GM23248 (cell line): ENCODE measurements at places on chromosomes 16 and 17.

DNA sequence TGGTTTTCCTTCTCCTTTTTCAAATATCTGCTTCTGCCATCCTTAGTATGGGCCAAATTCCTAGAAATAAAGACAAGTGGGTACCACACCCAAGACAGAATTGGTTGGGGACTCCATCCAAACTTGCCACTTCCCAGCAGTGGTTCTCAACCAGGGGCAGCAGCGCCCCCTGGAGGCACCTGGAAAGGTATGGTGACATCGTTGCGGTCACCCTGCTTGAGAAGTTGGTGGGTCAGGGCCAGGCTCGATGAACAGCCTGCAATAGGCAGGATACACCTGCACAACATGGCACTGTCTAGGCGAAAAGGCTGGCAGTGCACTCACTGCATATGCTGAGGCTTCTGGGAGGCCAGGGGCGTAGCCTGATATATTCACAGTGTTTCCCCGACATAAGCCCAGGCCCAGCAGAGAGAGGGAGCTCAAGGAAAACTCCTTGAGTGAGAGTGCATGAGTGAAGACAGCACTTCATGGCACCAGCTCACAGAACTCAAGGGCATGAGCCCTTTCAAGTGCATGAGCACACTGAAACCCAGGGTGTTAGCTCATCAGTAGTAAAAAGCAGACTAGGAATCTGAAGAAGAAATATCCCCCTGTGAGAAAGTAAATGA is 57.7 kb downstream of the CMC2 start:
- peak; percentile 63 for DNase-seq

DNA sequence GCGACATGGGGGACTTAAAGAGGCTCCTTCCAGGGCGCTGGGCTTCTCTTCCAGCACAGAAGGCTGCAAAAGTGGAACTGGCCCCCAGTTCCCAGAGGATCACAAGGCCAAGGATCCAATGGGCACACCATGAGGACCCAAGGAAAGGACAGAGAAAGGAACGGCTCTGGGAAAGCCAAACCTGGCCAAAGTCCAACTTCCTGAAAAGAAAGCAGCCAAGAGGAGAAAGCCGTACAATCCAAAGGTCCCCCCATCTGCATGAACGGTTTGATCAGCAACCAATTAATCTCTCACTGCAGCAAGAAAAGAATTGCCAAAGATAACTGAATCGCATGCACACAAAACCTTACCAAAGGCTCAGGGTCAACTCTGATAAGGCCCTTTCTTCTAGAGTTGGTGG is 19.8 kb upstream of the ICAM2 start:
- DNase-seq = no peak

- peak; percentile 0 for DNase-seq
Measured at GRCh38 chr16:76345163-76345661, 68.0 kb downstream of the CNTNAP4 start.

DNA sequence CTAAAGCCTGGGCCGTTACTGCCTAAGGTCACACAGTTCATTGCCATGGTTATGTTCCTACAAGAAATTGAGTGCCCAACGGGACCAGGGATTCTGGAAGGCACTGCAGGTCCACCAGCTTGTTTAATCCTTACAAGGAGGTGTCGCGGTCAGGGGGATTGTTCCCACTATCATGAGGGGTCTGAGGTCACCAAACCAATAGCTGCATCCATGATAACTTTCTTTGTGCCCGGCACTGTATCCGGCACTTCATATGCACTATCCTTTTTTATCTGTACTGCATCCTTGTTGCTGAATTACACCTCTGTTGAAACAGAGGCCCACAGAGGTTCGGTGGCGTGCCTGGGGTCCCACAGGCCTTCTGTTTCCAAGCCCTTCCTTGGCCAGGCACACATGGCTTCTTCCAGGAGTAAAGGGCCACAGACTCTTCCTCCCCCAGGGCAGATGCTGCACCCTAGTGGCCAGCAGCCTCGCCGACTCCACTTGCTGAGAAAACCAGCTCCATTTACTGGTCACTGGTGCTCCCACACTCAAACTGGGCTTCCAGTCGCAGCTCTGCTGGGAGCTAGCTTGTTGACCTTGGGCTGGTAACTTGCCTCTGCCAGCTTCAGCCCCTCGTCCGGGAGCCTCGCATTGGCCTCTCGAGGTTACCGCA is 82.0 kb upstream of the PLCG2 start:
- DNase-seq = peak; percentile 60

DNA sequence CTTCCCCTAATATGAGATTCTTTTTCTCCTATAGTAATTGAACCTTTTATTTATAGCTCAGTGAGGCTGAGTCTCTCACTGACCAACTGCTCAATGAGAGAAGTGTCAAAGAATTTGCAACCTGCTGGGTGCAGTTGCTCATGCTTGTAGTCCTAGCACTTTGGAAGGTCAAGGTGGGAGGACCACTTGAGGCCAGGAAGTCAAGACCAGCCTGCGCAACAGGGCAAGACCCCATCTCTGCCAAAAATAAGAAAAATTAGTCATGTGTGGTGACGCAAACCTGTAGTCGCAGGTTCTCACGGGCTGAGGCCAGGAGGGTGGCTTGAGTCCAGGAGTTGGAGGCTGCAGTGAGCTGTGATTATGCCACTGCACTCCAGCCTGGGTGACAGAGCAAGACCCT is 30.9 kb upstream of the CRYBA1 start:
- DNase-seq = peak; percentile 47

DNA sequence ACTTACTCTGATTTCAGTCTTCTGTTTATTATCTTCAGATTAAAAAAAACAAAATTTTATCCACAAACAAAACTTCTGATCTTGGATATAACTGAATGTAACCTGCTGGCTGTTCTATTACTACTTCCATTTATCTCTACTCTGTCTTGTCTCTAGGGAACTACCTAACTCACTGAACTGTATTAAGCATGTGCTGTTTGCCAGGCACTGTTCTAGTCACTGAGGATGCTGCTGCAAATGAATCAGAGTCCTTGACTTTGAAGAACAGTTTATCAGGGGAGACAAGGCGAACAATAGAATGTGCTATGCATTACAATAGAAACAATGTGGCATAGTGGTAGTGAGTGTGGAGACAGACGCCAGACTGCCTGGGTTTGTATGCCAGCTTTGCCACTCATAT is 2.3 kb upstream of the ANKRD40 start:
- no peak for DNase-seq

DNA sequence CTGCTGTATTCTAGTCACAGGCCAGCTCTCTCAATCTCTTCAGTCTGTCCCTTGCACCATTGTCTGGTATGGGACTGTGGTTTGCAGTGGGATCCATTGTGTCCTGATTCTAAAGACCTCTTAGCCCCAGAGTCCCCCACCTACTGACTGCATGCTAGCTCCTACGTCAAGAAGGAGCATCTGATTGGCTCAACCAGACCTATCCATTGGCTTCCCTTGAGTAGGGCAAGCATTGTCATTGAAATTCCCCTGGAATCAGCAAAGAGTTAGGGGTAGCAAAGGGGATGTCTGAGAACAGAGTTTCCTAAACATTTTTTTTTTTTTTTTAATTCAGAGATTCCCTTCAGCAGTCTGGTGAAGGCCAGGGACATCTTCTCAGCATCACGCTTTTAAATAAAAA is 175.3 kb upstream of the MPHOSPH6 start:
- no peak for DNase-seq

- DNase-seq = peak; percentile 63
Measured at GRCh38 chr16:57611181-57611580, 17.2 kb upstream of the ADGRG1 start.

- peak; percentile 91 for DNase-seq
Measured at GRCh38 chr17:41710472-41711090, 1.6 kb upstream of the GAST start.

DNA sequence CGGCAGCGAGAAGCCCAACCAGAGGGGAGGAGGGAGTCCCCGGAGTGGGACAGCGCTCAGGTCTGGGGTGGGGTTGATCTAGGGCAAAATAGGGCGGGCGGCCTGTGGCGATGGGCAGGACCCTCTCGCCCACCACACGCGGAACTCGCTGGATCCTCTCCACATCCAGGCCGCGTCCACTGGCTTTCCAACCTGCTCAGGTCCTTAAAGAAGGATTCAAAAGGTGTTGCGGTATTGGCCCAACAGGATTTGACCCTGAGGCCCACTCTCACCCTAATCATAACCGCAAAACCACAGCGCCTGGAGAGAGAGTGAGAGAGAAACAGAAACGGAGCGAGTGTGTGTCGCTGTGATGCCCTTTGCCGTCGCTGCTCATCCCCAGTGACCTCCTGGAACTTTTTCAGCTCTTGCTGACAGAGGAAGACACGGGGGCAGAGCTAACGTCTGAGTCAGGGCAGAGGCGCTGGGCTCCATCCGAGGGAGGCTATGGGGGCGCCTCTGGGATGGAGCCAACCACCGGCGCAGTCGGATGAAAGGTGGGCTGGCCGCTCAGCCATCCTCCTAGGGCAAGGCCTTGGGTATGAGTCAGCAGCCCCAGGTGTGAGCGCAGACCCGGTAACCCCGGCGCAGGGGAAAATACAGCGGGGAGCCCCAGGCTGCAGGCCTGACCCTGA is 16.7 kb upstream of the OR1F1 start:
- peak; percentile 26 for DNase-seq

- DNase-seq = peak; percentile 74
Measured at GRCh38 chr16:89442990-89443726, 47.2 kb downstream of the ANKRD11 start.

DNA sequence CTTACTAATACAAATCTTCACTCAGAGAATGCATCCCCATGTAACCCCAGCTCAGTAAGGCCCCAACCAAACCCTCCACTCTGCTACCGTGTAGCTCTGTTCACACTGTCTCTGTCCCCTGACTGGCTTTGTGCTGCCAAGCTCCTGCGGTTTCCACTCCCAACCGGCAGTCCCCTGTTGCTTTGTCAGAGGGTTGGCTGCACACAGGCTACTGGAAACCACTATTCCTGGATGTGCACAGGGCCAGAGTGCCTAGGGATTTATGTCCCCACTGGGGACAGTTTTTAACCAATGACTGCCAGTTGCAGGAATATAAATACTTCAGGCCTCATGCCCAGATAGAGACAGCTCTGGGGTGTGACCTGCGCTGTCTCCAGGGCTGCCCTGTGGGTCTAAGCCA is 157.1 kb upstream of the C16orf82 start:
- DNase-seq = no peak

GRCh38 chr17:65509032-65509431 is 52.4 kb downstream of the AXIN2 start:
- DNase-seq = no peak

DNA sequence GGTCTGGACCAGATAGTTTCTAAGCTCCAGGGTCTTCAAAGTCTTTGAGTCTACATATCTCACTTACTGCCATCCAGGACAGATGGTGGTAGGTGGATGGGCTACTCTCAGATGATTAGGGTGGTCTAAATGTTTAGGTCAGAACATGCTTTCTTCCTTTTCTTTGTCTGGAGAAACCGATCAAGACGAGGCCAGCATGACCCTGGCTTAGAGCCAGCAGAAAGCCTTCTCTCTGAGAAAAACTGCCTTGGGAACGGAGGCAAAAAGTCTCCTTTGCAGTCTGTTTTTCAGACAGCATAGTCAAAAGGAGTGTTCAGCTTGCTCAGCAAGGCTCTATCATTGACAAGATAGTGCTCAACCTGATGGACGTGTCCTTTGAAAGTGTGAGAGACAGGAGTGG is 48.8 kb downstream of the SPACA3 start:
- DNase-seq = no peak

DNA sequence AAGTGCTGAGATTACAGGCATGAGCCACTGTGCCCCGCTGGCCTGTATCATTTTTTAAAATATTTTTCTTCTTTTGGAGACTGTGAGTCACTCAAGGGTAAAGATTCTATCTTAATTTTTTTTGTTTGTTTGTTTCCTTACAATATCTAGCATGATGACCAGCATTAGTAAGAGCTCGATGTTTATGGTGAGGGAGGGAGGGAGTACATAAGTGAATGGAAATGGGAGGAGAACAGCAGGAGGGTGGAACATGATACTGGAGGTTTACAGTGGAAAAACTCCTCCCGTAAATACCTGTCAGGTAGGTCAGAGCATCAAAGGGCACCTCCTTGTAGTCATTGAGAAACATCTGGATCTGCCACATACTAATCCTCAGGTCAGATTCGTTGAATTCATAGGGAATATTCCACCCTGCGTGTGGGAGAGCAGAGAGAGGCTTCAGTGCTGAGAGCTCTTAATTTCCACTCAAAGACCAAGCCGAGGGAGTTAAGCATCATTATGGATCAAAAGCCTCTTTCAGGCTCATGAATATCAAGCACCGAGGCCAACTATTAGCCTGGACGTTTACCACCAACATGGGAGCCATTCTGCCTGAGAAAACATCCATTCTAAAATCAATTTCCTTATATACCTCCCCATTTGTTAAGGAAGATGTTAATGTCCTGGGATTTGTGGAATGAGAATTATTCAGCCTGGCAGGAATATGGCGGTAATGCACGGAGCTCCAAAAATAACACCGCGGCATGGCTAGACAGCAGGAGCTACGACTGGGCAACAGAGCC is 51.8 kb downstream of the LYRM1 start:
- DNase-seq = no peak

- DNase-seq = no peak
Measured at GRCh38 chr16:8537691-8538342, 52.5 kb downstream of the TMEM114 start.

DNA sequence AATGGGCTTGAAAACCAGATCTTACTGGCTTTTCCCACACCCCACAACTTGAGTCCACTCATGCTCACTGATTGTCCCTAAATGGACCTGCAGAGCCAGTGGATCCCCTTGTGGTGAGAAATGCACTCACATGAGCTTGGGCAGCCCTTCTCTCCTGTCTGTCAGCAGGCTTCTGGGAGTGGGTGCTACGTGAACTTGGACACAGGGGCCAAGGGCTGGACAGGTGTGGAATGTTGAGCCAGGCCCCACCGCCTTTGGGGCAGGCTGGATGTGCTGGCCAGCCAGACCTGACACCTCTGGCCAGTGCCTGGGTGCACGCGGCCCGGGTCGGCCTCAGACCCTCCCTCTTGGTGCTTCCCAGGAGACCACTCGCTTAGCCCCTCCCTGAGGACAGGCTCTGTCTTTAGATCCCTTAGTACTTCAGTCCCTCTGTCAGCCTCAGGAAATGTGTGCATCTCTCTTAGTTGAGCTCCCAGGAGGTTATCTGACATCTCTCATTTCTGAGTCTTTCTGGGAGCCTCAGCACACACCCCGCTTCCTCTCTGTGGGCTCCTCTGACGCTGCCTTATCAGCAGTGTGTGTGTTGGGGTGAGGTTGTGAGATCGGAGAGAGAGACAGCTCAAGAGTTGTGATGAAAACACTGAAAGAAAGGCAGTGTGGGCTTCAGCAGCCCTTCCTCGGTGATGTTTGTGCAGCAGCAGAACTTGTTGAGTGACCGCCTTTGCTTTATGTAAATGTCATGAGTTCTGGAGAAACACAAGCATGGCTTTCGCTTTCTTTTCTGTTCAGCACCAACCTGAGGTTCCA is 117.0 kb downstream of the RAB11FIP4 start:
- DNase-seq = peak; percentile 29

DNA sequence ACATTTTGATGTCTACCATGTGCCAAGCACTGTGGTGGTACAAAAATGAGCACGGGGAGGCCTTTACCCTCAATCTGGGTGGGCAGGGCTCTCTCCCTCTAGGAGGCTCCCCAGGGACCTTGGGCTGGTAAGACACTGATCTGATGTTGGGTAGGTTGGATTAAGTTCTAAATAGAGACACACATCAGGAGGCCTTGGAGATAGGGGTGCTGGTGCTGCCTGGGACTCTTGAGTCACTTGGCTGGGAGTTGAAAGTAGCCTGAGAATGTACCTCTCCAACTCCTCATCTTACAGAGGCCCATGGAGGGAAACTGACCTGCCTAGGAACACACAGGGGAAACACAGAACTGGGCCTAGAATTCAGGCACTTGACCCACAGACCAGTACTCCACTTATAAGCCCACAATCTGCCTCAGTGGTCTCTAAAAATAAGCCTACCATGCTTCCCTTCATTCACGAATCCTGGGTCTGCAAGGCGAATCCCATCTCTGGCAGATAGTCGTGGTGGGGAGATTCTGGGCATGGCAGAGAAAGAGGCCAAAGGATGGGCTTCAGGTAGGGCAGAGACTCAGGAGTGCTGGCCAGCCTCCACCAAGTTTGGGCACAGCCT is 1.8 kb upstream of the NEUROD2 start:
- DNase-seq = no peak
